ENCODE measurements at places on chromosomes 3 and 15.

DNA sequence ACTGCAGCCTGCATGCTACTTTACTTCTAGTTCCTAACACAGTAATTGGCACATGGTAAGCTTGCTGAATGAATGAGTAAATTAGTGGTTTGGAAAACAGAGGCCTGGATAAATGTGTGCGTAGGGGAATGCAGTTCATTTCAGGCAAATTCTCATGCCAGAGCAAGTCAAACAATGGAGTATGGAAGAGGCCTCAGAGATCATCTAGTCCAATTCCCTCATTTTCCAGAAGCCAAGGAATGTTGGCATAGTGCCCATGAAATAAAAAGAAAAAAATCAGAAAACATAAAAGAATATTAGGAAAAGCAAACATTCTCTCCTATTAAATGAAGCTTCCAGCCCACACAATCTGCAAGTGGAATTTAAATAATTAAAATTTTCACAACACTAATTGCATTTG, 92.4 kb downstream of the MB21D2 start:
- no peak for DNase-seq

DNA sequence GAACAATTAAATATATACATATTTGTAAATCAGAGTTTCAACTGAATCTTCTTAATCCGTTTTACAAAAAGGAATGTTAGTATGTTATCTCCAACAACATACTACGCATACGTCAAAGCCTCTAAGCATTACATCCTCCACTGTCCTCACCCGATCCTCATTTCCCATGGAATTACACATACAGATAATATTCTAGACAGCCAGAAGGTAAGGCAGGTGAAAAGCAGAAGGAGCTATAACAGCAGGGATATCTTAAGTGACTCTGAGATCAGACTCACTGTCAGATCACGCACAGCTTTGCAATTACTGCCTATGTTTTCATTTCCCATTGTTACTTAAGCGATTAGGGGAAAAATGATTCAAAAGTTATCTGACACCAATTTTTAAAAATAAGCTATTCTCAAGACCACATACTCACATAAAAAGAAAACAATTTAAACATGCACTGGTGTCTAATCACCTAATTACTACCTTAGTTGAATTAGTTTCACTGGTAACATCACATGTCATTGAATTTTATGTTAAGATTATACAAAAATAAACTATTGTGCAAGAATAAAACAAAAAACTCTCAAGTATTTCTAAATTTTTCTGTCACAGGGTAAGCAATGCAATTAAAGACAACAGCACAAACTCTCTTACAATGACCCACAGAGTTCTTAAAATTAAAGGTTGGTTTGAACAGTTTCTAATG, 92.8 kb downstream of the TBL1XR1 start:
- DNase-seq, result no peak

GRCh38 chr3:36451816-36452215, 71.5 kb downstream of the STAC start:
- no peak for DNase-seq

- DNase-seq, result no peak
These were observed 35.2 kb upstream of the ZNF609 start for GRCh38 chr15:64425221-64425620.

DNA sequence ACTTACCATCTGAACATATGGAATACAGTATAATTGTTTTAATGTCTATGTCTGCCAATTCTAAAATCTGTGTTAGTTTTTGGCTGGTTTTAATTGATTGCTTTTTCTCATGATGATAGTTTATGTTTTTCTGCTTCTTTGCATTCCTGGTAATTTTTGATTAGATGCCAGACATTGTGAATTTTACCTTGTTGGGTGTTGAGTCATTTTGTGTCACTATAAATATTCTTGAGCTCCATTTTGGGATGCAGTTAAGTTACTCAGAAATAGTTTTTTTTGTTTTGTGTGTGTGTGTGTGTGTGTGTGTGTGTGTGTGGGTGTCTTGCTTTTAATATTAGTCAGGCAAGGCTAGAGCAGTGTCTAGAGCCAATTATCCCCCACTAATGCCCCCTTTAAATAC, 818.8 kb upstream of the NR2F2 start:
- no peak for DNase-seq

- DNase-seq, result no peak
These were observed 59.4 kb upstream of the VGLL4 start for GRCh38 chr3:11703146-11703545.

DNA sequence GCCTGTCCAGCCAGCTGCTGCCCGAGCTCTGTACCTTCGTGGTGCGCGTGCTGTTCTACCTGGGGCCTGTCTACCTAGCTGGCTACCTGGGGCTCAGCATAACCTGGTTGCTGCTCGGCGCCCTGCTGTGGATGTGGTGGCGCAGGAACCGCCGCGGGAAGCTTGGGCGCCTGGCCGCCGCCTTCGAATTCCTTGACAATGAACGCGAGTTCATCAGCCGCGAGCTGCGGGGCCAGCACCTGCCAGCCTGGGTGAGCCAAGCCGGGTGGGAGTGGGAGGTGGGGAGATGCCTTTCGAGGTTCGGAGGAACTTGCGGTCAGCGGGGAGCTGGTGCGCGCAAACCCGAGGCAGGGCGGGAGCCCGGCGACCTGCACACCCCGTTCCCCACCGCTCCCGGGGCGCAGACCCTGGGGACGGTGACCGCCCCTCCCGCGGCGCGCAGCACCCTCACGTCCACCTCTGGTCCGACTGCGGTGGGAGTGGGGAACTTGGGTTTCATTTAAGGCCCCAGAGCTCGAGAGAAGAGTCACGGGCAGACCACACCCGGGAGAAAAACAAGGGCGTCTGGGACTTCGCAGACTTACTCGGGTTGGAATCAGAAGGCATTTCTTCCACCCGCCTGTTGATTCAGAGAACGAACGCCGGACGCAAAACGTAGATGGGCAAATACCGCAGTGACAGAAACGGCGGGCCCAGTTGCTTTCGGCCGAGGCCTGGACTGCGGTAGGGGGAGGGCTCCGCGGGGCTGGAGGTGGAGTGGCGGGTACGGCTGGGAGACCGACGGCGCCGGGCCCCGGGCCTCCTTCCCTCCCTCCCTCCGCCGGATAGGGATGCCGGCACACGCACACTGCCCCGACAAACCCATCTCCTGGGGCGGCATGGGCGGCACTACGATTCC, 708 bp downstream of the ESYT3 start:
- DNase-seq, result no peak

- no peak for DNase-seq
These were observed 20.4 kb upstream of the PLXND1 start for GRCh38 chr3:129626744-129627349.

DNA sequence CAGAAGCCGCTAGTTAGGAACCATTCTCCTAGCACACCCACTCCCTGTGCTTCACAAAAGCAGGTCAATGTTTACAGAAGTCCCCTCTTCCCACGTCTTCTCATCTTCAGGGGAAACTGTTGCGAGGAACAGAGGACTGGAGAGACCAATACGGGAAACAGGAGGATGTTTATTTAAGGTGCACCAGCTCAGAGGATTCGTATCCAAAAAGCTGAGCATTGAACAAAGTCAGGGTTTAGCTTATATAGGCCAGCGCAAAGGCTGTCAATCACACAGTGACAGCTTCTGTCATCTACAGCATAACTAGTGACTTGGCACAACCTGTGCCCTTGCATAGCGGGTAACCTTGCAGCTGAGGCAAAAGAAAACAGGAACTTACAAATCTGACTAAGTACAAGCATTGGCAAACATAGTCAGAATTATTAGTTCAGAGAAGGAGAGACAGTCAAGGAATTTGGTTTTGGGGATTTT, 61.3 kb downstream of the ZDHHC19 start:
- no peak for DNase-seq

DNA sequence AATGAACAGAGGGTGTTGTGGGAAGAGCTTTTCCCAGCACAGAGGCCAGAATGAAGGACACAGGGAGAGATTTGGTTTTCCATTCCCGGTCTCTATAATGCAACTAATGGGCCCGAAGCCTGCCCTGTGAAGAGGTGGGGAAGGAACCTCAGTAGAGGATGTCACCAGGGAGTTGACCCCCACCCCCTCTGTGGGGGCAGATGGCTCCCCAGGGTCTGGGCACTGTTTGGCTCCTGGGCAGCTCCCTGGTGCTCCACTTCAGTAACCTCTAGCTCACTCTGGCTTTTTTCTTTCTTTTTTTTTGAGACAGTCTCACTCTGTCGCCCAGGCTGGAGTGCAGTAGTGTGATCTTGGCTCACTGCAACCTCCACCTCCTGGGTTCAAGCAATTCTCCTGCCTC, 109.1 kb upstream of the DLG1 start:
- no peak for DNase-seq

DNA sequence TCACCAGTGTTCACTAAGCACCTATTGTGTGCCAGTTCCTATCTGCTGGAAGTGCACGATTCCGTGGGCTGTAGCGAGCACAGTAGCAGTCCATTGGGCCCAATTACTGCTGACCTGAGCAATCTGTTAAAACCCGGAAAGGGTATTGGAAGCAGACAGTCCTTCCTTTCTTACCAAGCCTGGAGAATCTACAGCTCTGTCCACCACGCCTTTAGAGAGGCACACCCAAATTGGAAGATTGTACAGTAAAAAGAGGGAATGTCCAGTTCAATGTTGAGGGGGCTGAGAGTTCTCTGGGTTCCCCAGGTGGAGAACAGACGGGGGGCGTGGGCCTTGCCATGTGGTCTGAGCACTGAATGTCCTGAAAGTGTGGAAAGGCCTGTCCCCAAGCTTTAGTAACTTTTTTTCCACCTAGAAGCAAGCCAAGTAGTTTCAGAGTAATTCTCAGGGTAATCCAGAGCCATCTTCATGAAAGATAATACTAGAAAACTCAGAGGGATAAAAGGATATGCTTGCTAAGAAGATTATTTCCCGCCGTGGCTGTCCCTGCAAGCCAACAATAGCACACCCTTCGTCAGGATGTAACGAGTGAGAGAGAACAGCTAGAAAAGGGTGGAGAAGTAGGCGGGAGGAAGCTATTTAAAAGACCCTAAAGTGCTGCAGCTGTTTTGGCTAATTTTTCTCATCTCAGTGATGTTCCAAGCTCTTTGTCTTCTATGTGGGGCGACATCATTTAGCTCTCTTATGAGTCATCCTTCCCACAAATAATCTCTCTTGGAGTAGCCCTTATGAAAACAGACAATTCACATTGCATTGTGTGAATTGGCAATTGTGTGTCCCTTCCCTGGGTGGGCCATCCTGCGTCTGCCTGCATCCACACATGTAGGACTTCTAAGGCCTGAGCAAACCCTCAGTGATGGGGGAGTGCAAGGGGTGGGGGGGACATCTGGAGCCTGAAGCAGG, 181.0 kb downstream of the ATG7 start:
- no peak for DNase-seq

DNA sequence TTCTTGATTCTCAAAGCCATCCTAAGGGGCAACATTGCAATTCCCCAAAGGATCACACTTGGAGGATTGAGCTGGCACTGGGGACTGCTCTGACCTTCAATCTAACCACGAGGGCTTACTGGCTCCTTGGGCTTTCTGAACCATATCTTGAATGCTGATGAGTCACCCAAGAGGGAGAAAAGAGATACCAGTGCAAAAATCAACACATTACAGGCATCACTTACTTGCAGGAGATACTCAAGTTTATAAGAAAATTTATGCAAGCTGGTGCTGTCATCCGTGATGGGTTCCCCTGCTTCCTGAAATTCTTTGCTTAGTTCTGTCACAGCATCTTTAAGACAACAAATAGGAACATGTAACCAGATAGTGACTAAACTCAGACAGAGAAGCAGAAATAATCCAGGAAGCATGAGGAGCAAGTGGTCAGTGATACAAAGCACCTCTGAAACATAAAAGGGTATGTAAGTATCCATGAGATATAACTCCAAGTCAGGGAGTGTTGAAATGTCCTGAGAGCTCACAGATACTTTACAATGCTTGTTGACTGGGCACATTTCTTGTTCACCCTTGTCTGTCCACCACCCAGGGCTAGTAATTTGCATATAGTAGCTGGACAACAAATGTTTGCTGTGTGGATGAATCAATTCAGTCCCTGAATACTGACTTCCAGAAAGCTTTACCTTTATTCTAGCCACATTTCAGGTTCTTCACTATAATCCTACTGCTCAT, 14.1 kb downstream of the FYCO1 start:
- DNase-seq, result no peak

- no peak for DNase-seq
These were observed 132.8 kb upstream of the GADL1 start for GRCh38 chr3:31027191-31027761.

Data from stimulated activated CD4-positive, alpha-beta T cell treated with anti-CD3 and anti-CD28 coated beads, TNF-alpha, amount 100 ng/mL, for 1 hour (primary cell).